Dorsolateral prefrontal cortex (tissue), 122 donors: ENCODE measurements at places on chromosomes 3 and 15.

DNA sequence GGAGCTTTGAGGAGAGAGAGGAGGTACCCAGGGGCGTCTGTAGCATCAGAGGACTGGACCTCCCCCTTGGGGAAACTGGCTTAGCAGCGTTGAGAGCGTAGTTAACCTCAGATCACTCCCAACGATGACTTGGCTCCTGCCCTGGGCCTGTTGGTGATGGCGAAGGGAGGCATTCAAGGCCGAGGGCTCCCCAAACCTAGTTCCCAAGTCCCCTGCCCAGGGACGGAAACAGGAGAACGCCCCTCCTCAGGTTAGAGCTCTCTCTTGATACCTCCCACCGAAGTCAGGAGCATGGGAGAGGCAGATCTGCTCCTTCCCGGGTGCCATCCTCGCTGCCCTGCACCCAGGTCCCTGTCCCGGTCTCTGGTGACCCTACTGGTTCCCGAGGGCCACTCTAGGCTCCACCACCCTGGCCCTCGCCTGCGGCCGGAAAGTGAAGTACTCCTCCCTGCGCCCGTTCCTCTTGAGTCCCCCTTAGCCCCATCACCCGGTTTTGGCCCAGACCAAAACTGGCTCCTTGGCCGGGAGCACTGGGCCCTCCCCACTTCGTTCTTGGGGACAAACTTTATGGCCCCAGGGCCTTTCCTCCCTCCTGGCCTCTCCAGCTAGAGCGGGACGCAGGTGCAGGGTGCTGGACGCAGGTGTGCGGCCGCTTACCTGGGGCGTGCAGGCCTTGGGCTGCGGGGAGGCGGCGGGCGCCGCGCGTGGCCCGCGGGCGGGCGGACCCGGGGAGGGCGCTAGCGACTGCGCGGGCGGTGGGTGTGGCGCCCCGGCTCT, 2.6 kb upstream of the SKOR1 start:
- no peak for DNase-seq

GRCh38 chr15:69735121-69735520, 282.5 kb downstream of the RPLP1 start:
- DNase-seq = no peak

- DNase-seq = no peak
Measured at GRCh38 chr3:29597376-29598008, 316.6 kb downstream of the RBMS3 start.

GRCh38 chr15:84819791-84820190, 2.6 kb downstream of the ALPK3 start:
- DNase-seq = no peak

DNA sequence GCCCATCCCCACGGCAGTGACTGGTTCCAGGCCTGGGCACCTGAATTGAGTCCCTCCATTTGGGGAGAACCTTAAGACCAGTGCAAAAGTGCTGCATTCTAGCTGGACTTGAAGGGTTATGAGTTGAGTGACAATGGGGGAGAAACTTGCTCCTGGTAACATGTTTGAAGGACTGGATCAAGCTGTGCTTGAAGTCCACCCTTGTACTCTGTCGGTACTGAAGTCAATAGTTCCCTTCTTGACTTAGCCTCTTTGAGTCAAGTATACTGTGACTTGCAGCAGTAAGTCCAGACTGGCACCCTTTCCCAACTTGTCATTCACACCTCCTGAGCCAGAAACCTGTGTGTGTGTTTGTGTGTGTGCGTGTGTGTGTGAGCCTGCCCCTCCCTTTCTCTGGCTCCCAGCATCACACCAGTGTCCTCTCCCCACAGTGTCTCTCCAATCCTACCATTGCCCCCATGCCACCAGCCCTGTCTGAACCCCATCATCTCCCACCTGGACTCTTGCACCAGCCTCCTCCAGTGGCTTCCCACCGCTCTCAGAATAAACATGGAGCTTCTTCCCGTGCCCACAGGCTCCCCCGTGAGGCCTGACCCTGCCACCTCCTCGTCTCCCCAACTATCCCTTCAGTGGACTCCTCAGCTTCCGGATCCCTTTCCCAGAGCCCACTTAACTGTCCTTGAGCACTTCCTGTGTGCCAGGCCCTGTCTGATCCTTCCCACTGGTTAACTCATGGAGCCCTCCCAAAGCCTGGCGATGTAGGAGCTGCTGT, 10.2 kb upstream of the FBLN2 start:
- no peak for DNase-seq

GRCh38 chr3:64196236-64196929, 28.9 kb downstream of the PRICKLE2 start:
- no peak for DNase-seq
